ENCODE measurements at places on chromosomes 3 and 15.

- DNase-seq: no peak
These were observed 273.0 kb downstream of the PLCL2 start for GRCh38 chr3:17157713-17158112.

- DNase-seq: no peak
These were observed 65.4 kb upstream of the ZNF148 start for GRCh38 chr3:125440559-125440955.

DNA sequence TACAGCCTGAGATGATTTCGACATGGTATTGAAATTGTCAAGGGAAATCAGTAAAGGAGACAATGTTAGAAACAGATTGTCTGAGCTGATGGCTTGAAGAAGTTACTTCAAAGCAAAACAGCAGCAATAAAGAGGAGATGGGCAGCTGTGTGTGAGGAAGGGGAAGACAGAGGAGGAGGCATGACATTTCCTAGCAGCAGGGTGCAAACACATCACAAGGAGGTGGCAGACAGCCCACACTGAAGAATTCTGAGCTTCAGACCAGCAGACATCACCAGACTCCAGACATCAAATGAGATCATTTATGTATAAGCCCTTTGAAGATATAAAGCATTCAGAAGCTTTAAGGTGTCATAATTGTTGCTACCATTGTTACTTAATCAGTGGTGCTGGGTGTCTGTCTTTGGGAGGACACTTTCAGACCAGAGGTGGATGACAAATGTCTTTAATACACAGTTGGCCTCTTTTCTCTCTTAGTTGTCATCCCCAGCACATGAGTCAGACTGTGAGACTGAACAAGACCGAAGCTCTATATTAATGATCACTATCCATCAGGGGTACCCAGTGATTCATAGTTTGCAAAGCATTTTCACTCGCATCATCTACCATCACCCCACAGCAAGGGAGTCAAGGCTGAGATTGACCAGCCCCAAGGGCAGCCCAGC, 203.9 kb downstream of the MINAR1 start:
- no peak for DNase-seq

GRCh38 chr3:80232760-80233159, 465.0 kb upstream of the ROBO1 start:
- peak; percentile 84 for DNase-seq

DNA sequence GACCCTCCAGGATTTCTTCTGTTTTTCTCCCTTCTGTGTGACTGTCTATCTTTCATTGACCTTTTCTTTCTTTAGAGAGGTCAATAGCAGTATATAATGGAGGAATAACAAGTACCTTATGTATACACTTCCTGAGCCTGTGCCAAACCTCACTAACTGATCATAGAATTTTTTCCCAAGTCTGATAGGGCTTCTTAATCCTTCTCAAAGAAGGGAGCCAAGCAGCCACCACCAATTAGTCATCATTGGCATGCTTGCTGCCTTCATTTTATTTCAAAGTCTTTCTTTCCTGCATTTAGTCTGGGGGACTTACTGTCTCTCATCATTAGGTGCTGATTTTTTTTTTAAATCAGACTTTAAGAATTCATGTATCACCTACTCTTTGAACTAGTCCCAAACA, 327.0 kb downstream of the FEZF2 start:
- DNase-seq: peak; percentile 8

DNA sequence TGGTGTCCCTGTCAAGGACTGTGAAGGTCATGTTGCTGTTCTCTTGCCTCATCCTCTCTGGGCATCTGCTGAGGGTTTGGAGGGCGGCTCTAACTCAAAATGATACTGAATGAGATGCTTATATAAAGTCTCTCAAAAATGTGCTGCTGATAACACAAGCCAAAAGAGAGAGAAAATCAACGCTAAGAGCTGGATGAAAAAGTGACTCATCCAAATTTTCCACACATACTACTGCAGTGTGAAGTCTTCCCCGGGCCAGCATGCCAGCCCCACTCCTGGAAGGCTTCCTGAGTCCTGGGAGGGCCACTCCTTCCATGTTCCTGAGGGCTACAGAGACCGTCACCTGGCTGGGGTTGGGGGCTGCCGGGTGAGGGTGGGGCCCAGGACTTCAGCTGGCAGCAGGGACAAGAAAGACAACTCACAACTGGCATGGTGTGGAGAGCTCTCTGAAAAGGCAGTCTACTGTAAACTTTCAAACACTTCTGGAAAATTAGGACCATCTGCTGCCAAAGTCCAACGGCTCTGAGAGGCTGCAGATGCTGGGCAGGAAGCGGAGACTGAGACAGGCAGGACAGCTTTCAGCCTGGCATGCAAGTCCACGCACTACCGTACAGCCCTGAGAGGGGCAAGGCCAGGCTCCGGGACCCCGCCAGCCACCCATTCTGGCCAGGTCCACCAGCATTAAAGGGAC, 200.3 kb downstream of the ADAMTS17 start:
- DNase-seq: no peak
